ENCODE measurements at places on chromosomes 12 and 14.

DNA sequence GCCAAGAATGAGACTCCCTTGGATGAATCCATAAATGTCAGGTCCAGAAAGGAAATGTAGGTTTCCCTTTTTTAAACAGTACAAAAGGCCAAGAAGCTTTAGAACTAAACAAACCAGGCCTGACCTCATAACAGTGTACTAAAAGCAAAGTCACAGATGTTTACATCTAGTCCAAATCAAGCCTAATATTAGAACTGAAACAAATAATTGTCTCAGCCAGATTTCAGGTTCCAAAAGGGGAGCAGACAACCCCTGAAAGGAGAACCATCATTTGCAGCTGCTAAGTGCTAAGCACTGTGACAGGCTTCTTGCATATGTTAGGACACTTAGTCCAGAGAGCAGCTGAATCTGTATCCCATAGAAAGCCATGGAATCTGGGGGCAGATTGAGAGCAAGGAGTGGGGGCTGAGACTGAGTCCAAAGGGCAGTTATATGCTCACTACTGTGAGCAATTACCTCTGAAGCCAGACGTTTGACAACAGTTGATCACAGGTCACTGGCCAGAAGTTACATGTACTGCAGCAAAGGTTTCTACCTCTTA, 90.1 kb downstream of the STXBP6 start:
- DNase-seq: no peak

- DNase-seq: no peak
Observed at GRCh38 chr12:68812553-68813241, 4.7 kb downstream of the MDM2 start.

- no peak for DNase-seq
Observed at GRCh38 chr14:101361451-101362433, 199.6 kb upstream of the DIO3 start.

GRCh38 chr12:82481954-82482353, 123.6 kb downstream of the METTL25 start:
- DNase-seq: no peak

DNA sequence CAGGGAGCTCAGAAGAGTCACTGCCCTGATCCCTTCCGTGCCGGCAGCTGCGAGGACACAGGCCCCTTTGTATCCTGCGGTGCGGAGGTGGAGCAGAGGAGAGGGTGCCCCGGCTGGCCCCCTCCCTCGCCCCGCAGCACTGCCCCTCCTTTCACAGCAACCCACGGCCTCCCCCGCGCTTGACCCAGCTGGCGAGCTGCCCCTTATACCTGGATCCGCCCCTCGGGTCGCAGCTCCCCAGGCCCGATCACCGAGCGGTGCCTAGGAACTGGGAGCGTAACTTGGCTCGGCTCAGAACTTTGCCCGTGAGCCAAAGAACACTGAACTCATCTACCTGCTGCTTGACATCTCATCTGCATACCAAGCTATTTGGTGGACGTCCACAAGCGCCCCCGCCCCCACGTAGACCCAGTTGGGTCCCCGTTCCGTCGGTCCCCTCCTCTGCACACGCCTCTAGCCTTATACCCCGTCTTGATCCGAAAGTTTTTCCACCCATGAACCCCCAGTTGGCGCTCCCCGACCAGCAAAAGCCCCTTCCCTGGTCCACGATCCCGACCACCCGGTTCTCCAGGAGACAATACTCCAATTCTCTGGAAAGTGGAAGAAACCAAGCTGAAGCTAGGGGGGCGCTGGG, 697 bp upstream of the DNAJC14 start:
- DNase-seq: no peak

- no peak for DNase-seq
Observed at GRCh38 chr12:115294453-115295133, 610.6 kb upstream of the TBX3 start.
